ENCODE measurements at places on chromosomes 2 and 18. TPM values are rescaled to one million over a fixed set of nuclear protein-coding genes. Genes with fewer than 3 reads are reported as not detected.

RIT2 gene
- not detected for total RNA-seq

LRRC30 gene
- not detected for total RNA-seq

ACVR1C gene
- total RNA-seq: not detected

ADAM23 gene
- 10.3 TPM for total RNA-seq

ZSCAN30 gene
- 0.56 TPM for total RNA-seq

FZD7 gene
- 6.9 TPM for total RNA-seq

NOSTRIN gene
- total RNA-seq: 1.6 TPM

Data from A549 treated with CpdA at 1 μM for 4 hours (cell line).